ENCODE measurements at places on chromosomes 2 and 18. TPM values are rescaled to one million over a fixed set of nuclear protein-coding genes. Genes with fewer than 3 reads are reported as not detected.

- H3K4me1 ChIP-seq, result peaks cover 8% of the 10 kb centered on the region
- H3K27me3 ChIP-seq, result peaks cover 10% of the 10 kb centered on the region
- H3K4me3 ChIP-seq, result no peak overlapping the region
- H3K27ac ChIP-seq, result no peak overlapping the region
- DNase-seq, result no peak
Measured at GRCh38 chr2:72157871-72158771, 10.5 kb upstream of the CYP26B1 start.

DNA sequence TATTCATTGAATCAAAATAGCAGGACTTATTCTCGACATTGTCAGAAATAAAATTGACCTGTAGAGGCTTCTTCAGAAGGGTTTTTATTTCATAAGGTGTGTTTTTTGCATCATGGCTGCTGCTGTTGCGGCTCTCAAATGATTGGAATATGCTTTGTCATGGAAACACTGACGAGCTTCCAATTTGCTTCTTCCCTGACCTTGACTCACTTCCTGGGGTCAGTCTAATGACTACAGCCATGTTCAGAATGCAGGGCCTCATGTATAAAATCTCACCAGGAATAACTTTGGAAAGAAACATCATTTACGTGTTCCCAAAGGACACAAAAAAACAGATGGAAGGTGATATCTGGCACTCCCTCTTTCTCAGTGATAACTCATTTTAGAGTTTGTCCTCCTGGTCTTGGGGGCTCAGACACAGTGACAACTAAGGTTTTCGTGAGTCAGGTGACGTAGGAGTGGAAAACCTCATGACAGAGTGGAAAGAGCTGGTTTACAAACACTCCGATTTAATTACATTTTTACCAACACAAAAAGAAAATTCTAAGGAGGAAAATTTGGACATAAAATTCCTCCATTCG is 467.0 kb upstream of the RAB12 start:
- no peaks in the 10 kb centered on the region for H3K27me3 ChIP-seq
- no peak overlapping the region for H3K4me3 ChIP-seq
- DNase-seq, result no peak
- no peaks in the 10 kb centered on the region for H3K4me1 ChIP-seq
- H3K27ac ChIP-seq, result no peak overlapping the region

- H3K27ac ChIP-seq, result no peak overlapping the region
- no peaks in the 10 kb centered on the region for H3K27me3 ChIP-seq
- DNase-seq, result no peak
Measured at GRCh38 chr2:208210688-208211451, 21.0 kb upstream of the C2orf80 start.

- H3K27ac ChIP-seq, result peak overlapping the region; percentile 2
- no peaks in the 10 kb centered on the region for H3K36me3 ChIP-seq
- no peaks in the 10 kb centered on the region for H3K27me3 ChIP-seq
- peaks cover 19% of the 10 kb centered on the region for H3K4me1 ChIP-seq
- H3K4me3 ChIP-seq, result no peak overlapping the region
- no peak for DNase-seq
Measured at GRCh38 chr2:115303-115702, 69.0 kb upstream of the FAM110C start.

DNA sequence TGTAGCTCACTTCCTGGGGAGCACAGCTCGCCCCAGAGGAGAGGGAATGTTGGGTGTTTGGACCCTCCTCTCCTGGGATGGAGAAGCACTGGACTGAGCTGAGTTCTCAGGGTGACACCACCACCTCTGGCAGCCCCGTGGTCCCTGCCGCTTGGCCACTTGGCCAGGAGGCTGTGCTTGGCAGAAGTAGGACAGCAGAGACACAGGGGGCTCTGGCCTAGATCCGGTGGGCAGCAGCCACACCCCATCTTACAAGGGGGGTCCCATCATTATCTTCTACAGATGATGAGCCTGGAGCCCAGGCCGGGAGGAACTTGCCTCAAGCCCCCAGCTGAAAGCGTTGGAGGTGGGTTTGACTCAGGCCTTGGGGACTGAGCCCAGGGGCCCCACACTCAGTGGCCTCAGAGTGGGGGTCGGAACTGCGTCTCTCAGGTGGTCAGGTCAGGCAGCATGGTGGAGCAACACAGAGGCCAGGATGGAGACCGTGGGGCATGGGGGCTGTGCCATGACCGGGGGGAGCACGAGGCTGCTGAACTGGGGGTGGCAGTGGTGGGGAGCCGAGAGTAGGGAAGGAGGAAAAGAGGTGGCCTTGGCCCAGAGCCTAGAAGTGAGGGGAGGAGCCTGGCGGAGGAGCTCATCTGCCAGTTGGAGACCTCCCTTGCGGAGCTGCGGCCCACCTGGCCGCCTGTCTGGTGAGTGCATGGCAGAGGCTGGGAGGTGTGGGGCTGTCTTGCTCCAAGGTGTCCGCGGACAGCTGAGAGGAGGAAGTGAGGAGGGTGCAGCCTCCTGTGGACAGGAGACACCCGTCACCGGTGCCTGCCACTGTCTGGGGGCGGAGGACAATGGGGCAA is 63.6 kb upstream of the HDAC4 start:
- no peaks in the 10 kb centered on the region for H3K36me3 ChIP-seq
- no peaks in the 10 kb centered on the region for H3K4me1 ChIP-seq
- DNase-seq, result no peak
- no peaks in the 10 kb centered on the region for H3K27me3 ChIP-seq

GRCh38 chr2:233656443-233656842 is 15.3 kb upstream of the UGT1A9 start:
- no peaks in the 10 kb centered on the region for H3K36me3 ChIP-seq
- H3K4me1 ChIP-seq, result no peaks in the 10 kb centered on the region
- no peak overlapping the region for H3K27ac ChIP-seq
- no peak overlapping the region for H3K4me3 ChIP-seq
- peaks cover 21% of the 10 kb centered on the region for H3K27me3 ChIP-seq
- no peak for DNase-seq

- H3K27ac ChIP-seq, result no peak overlapping the region
- no peak overlapping the region for H3K4me3 ChIP-seq
- DNase-seq, result no peak
- H3K36me3 ChIP-seq, result peaks cover 39% of the 10 kb centered on the region
- no peaks in the 10 kb centered on the region for H3K27me3 ChIP-seq
Measured at GRCh38 chr2:230798769-230799399, 65.9 kb upstream of the ITM2C start.

- no peak overlapping the region for H3K4me3 ChIP-seq
- no peaks in the 10 kb centered on the region for H3K36me3 ChIP-seq
- no peak for DNase-seq
- no peak overlapping the region for H3K27ac ChIP-seq
Measured at GRCh38 chr18:59293317-59293716, 20.1 kb upstream of the RAX start.

DNA sequence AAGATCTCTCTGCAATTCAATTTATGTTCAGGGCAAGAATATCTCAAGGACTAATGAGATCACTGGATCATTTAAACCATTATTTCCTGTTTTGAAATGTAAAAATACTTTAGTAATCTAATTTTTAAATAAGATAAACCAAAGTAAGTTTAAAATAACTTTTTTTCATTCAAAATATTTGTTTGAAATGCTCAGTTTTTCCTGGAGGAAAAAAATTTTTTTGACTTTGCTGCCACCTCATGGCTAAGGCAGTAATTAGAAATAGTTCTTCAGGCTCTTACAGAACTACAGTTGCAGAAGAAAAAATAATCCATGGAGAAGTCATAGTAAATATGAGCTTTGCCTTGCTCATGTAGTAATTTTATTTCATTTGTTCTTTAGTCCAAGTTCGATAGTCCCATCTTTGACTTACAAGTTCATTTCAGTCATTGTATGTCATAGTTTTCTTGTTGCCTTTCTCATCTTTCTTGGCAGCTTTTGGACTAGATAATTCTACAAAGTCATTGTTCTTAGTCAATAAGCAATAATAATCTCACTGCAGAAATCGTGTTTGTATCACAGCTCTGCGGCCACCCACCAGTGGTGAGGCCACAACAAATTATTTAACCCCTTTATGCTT is 127.4 kb downstream of the DPP4 start:
- H3K36me3 ChIP-seq, result no peaks in the 10 kb centered on the region
- H3K4me3 ChIP-seq, result no peak overlapping the region
- no peak overlapping the region for H3K27ac ChIP-seq
- H3K27me3 ChIP-seq, result peaks cover 14% of the 10 kb centered on the region
- DNase-seq, result no peak

- DNase-seq, result no peak
- no peaks in the 10 kb centered on the region for H3K4me1 ChIP-seq
- H3K27me3 ChIP-seq, result no peaks in the 10 kb centered on the region
- H3K4me3 ChIP-seq, result no peak overlapping the region
- no peaks in the 10 kb centered on the region for H3K36me3 ChIP-seq
Measured at GRCh38 chr2:170298115-170298514, 120.2 kb downstream of the MYO3B start.

DNA sequence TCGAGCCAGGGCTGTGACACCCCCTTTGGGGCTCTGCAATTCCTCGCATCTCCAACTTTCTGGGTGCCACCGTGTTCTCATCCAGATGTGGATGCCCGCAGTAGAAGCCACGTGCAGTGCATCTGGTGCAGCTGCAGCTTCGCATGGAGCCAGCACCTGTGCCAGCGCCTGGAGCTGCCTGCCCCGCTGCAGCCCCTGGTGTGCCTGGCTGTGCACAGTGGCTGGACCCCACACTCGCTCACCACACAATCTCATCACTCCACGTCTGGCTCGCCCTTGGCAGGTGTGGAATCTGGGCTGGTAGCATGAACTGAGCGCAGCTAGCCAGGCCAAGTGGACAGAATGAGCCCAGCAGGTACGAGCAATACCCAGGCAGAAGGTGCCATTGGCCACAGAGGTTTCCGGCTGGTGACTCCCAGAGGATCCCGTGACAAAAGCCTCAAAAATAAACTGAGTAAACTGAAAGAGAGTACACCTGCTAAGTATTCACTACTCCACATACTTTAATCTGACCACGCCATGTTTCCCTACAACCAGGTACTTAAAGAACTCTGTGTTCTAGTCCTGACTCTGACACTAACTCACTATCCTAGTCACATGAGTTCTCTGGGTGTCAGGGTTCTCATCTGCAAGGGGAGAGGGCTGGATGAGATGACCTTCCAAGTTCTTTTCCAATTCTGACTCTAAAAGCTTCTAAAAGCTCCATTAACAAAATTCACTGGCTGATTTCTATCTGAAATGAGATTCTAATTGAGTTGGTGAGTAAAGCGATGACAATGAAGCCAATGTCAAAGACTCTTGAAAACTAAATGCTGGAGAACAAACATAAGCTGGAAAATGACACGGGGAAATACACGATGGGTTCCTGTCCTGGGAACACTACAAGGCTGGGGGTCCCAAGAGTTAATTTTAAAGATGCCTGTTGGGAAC is 37.1 kb downstream of the RNF152 start:
- DNase-seq, result no peak
- H3K27me3 ChIP-seq, result no peaks in the 10 kb centered on the region
- no peak overlapping the region for H3K4me3 ChIP-seq

DNA sequence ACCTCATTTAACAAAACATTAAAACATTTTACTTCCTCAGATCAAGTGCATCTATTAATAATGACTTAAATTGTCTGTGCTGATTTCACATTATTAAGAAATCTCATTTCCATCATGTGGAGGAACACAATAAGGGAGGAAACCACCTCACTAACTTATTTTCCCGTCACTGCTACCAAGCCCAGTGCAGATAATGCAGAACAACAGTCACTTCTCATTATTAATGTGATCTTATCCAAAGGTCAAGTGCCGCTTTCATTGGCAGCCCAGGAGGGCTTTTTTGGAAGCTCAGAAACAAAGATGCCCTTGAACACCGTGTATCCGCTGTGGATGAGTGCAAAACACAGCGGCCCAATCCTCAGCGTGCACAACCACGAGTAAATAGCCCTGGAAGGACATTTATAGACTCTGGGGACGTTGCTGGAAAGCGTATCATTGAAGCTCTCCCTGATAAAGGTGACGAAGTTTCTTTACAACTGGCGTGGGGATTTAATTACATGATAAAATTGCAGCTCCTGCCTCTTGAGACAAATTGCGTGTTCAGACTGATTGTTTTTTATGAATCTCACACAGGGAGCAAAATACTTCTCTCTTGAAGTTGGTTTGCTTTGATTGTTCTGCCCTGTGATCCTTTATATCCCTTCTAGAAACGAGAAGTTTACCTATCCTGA is 13.2 kb downstream of the ASB18 start:
- no peak overlapping the region for H3K27ac ChIP-seq
- no peak for DNase-seq
- peaks cover 8% of the 10 kb centered on the region for H3K4me1 ChIP-seq
- no peak overlapping the region for H3K4me3 ChIP-seq
- H3K27me3 ChIP-seq, result peaks cover 14% of the 10 kb centered on the region

DNA sequence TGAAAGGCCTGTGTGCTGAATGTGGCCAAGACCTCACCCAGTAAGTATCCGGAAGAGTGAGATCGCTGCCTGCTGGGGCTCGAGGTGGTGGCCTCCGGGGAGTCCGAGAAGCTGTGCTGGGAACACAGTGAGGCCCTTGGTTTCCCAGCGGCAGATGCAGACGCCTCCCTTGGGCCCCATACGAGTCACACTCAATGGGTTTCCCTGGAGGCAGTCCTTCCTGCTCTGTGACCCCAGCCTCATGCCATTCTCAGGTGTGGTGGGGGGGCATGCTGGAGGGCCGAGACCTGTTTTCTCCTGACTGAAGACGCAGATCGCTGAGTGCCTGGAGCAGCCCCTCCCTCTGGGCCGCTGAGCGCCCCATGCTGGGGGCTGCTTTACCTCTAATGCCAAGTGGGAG is 15.7 kb downstream of the CTDP1 start:
- H3K27ac ChIP-seq, result no peak overlapping the region
- H3K36me3 ChIP-seq, result peaks cover 14% of the 10 kb centered on the region
- H3K27me3 ChIP-seq, result no peaks in the 10 kb centered on the region
- no peak overlapping the region for H3K4me3 ChIP-seq
- no peak for DNase-seq

DNA sequence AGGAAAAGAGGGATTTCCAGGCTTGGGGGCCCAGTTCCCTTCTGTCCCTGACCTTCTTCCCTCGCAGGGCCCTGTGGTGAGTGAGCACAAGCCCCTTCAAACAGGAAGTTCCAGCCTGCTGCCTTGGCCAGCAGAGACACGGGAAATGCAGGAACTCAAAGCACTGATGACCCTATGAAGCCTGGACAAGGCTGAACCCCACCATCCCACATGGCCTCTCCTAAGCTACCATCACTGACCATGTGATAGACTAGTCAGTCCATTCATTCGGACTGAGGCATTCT is 196.4 kb downstream of the TNS1 start:
- DNase-seq, result no peak
- peaks cover 5% of the 10 kb centered on the region for H3K36me3 ChIP-seq
- H3K4me3 ChIP-seq, result no peak overlapping the region

DNA sequence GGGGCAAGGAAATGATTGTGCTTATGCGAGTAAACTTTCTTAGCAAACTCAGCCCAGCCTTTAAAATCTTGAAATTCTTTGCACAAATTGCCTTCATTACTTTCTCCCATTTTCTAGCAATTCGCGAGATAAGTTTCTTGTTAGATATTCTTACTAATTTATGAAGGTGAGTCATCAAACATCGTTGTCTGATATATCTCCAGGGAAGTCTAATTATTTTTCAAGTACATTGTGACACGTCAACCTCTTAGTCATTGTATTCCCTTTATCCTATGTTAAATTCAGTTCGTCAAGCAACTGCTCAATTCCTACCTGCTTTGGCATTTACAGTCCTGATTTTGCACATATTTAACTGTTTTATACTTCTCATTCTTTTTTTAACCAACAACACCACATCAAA is 854.5 kb upstream of the CRIM1 start:
- no peak overlapping the region for H3K27ac ChIP-seq
- H3K36me3 ChIP-seq, result no peaks in the 10 kb centered on the region
- H3K4me1 ChIP-seq, result no peaks in the 10 kb centered on the region
- H3K27me3 ChIP-seq, result no peaks in the 10 kb centered on the region
- no peak for DNase-seq
- no peak overlapping the region for H3K4me3 ChIP-seq

Gene ABCG8
- total RNA-seq, result not detected

Gene ZNF514
- 32.9 TPM for total RNA-seq

Gene PROM2
- total RNA-seq, result 14.2 TPM

Gene SNORC
- total RNA-seq, result 1.8 TPM

Gene MAL
- not detected for total RNA-seq

Gene CDK15
- not detected for total RNA-seq

Gene ALLC
- total RNA-seq, result 0.16 TPM

Gene INPP5D
- 9.0 TPM for total RNA-seq

All from progenitor cell of endocrine pancreas (in vitro differentiated cells).